ENCODE measurements at places on chromosomes 4 and X.

GRCh38 chrX:122555925-122556324, 628.2 kb upstream of the GRIA3 start:
- DNase-seq: no peak

DNA sequence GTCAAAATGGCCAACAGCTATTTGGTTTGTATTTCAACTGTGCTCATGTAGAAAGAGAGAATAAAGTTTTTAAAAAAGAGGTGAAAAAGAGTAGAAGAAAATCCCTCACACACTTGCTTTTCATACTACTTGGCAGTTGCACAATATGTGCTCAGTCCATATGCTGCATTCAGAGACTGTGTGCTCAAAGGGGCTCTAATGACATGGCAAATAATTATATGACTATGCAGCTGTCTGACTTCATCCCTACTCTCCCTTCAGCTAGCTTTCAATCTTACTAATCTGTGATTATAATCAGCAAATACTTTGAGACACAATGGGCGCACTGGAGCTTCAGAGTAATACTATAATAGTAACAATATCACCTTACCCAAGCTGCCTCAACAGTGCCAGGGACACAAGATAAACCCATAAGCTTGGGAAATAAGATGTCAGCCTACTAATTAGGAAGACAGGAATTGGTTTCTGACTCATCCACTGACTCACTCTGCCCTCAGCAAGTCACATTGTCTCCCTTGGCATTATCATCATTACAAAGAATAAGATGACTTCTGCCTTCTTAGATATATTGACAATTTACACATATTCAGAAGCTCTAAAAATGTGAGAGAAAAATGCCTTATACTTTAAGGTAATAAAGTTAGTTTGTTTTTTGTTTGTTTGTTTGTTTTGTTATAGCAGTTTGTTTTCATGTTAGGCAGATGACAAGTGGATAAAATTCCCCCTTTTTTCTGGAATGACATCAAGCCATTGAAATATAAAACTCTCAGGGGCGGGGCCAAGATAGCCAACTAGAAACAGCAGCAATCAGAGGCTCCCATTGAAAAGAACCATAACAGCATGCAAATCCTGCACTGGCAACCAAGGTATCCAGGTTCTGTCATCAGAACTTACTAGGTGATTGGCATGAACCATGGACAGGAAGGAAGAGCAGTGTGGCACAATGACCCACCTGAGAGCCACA, 311.6 kb downstream of the FAM133A start:
- no peak for DNase-seq

DNA sequence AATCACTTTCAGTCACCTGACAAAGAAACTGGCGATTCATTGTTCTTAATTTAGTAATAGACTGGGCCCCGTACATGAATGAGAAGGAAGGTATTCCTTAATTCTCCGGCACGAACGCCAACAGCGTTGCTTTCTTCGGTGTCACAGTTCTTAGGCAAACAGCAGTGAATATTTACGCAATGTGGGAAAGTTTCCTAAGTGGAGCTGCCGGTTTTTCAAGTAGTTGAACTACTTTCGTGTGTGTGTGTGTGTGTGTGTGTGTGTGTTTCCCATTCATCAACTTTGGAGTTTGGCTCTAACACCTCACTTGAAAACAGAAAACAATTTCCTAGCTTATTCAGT, 651 bp downstream of the NXT2 start:
- DNase-seq: peak; percentile 70

- no peak for DNase-seq
Observed at GRCh38 chrX:12115377-12115776, 22.9 kb upstream of the FRMPD4 start.
